ENCODE measurements at places on chromosomes 4 and X.

GRCh38 chrX:40083979-40084359, 13.8 kb downstream of the BCOR start:
- no peak for DNase-seq

- DNase-seq = peak; percentile 94
These were observed 2.3 kb downstream of the ZNF827 start for GRCh38 chr4:145936142-145936996.

DNA sequence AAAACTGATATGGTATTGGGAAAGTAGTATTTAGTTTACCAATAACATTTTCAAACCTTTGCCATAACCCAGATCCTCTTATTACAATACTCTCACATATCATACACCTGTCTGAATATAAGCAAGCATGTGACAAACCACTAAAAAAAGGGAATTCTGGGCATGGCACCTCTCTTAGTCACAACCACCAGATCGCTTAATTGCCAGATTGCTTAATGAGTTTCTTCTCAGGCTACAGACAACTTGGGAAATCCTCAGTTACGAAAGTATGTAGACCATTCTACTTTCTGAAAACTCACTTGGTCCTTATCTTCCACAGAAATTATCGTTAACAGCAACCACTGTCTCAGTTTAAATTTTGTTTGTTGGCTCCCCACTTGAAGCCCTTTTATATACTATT, 2.1 kb downstream of the NAF1 start:
- DNase-seq = peak; percentile 62

GRCh38 chrX:135480076-135480475, 40.4 kb upstream of the INTS6L start:
- no peak for DNase-seq

Data from OCI-M1 (cell line).